ENCODE measurements at places on chromosomes 7 and 10. TPM values are rescaled to one million over a fixed set of nuclear protein-coding genes. Genes with fewer than 3 reads are reported as not detected.

DLX5 gene
- total RNA-seq, result not detected

NRG3 gene
- not detected for total RNA-seq

CSTF2T gene
- total RNA-seq, result 15.5 TPM

GPR15LG gene
- not detected for total RNA-seq

GIMAP8 gene
- total RNA-seq, result under 0.01 TPM
